HTR-8/SVneo (cell line): ENCODE measurements at places on chromosomes 1 and 21.
A peak's percentile ranks its signal among the peaks of the same experiment; 100 is the strongest.

DNA sequence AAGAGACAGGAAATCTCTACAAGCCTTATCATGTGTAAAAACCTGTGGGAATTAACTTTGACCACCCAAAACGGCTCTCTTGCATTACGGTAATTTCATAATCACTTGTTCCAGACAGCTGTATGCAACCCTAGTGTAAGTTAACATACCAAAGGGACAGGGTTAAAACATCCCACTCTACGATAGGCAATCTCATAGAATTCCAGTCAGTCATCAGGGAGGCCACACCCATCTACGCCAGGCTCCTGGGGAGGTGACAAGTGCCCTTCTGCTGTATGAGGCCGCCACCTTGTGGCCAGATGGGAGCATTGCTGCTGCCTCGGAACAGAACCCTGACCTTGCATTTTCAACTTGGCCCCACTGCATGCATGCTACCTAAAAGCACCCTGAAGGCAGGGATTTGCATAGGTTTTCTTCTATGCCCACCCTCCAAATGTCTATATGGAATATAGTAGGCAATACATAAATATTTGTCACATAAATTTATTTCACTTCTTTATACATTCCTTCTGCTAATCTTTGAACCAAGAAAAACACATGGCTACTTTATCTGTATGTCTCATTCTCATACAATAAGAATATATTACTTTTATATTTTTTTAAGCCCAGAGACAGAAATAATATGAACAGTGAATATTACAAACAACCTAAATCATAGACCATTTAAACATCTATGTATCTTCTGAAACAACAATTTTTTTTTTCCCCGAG, 12.6 kb downstream of the HSF2BP start:
- peak; percentile 92 for DNase-seq

DNA sequence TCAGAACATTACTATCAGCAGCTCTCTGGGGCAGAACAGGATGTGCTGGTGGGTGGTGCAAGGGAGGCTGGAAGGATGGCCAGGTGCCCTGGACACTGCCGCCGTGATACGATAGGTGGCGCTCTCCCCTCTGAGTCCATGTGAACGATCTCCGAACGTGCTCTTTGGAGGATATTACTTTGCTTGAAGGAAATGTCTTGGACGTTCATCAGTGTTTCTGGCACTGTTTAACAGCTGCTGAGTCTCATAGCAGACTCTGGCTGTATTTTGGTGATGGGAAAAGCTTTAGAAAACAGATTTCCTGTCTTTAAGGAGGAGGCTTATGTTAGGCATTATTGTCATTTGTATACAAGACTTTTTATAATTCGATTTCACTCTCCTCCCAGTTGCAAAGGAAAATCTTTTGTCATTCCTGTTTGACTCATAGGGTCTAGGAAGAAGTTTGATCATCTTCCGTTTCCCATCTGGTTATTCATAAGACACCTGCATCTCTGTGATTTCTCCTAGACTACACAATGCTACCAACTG, 386.2 kb upstream of the ADGRL2 start:
- peak; percentile 15 for DNase-seq

GRCh38 chr1:190144650-190145049, 333.0 kb downstream of the BRINP3 start:
- no peak for DNase-seq

DNA sequence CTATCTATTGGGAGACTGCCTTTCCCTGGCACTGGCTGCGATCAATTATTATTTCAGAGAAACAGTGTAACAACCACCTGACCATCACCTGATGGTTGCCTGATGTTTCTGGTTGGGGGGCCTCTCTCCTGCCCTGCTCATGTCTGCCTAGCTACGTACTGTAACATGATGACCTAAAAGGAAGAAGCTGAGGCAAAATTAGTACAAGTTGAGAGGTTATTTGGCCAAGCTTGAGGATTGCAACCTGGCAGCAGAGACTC, 58.3 kb downstream of the OLFML3 start:
- no peak for DNase-seq

DNA sequence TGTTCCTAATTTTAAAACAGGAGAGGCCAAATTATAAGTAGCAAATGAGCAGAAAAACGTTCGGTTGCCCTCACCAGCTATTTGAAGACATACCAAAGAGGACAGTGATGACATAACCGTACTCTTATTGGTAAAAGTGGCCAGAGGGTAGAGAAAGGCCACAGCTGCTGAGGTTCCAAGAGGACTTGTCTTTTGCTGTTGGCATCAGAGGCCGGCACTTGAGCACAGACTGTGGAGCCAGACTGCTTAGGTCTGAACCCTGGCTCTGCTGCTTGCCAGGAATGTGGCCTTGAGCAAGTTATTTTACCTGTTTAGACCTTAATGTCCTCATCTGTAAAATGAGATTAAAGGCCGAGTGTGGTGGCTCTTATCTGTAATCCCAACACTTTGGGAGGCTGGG, 14.9 kb downstream of the ETV3L start:
- no peak for DNase-seq

- DNase-seq = no peak
Measured at GRCh38 chr1:204169858-204170257, 3.7 kb upstream of the REN start.

GRCh38 chr21:40671716-40672115, 175.2 kb downstream of the DSCAM start:
- DNase-seq = no peak

GRCh38 chr1:113780374-113781146, 21.3 kb upstream of the PHTF1 start:
- no peak for DNase-seq

DNA sequence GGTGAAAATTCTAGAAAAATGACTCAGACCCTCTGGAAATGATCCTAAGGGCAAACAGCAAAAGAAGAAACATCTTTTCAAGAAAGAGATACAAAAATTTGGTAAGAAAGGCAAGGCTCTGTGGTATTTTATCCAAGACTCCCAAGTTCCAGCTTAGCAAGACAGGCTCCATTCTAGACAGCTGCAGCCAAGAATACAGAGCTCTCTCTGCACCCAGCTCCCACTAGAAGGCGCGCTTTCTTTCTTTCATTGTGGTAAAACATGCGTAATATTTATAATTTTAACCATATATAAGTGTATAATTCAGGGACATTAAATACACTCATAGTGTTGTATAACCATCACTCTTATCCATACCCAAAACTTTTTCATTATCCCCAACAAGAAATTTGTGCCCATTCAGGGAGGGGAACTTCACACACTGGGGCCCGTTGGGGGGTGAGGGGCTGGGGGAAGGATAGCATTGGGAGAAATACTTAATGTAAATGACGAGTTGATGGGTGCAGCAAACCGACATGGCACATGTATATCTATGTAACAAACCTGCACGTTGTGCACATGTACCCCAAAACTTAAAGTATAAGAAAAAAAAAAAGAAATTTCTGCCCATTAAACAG, 2.2 kb upstream of the HFM1 start:
- DNase-seq = no peak

GRCh38 chr1:25810341-25811299, 9.1 kb upstream of the MTFR1L start:
- peak; percentile 59 for DNase-seq

DNA sequence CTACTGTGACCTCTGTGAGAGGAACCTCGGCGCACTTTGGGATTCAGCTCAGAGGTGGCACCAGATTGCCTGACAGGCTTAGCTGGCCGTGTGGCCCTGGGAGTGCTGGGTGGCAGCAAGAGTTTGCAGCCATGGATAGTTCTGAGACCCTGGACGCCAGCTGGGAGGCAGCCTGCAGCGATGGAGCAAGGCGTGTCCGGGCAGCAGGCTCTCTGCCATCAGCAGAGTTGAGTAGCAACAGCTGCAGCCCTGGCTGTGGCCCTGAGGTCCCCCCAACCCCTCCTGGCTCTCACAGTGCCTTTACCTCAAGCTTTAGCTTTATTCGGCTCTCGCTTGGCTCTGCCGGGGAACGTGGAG, 67.5 kb downstream of the DISC1 start:
- no peak for DNase-seq

GRCh38 chr21:45880097-45881068, 101.2 kb upstream of the COL6A1 start:
- DNase-seq = peak; percentile 79

- no peak for DNase-seq
Measured at GRCh38 chr1:109764561-109765482, 1.1 kb upstream of the EPS8L3 start.

GRCh38 chr1:3670823-3671265, 18.5 kb downstream of the TP73 start:
- DNase-seq = no peak

DNA sequence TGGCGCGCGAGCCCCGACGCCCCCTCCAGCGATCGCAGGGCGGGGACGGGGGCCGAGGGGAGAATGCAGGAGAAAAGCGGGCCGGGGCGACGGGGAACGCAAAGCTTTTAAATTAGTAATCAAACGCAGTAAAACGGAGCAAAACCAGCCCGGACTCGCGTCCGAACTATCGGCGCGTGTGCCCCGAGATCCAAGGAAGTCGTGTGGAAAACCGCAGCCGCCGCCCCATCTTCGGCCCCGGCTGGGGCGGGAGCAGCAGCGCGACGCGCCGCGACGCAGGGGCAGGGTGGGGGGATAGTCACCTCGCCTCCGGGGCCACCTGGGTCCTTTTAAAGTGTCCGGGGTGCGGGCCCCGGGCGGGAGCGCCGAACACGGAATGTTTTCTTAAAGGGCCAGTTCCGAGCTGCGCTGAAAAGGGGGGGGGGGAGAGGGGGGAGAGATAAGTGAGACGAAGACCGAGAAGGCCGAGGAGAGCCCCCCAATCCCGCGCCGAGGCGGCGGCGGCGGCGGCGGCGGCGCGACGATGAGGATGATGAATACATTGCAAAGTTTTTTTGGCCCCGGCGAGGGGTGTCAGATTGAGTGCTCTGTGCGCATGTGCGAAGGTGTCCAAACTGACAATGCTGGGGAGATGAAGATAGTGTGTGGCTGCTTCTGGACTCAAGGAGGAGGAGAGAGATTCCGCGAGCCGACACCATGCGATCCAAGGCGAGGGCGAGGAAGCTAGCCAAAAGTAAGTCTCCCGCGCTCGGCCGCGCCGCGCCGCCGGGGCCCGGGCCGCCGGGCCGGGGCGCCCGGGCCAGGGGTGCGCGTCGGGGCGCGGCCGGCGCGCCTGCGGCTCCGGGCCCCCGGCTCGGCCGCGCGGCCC, at the start of gene PRDM16:
Gene PRDM16 (plus strand): TSS at position 640 of the 868 bp plus-strand sequence. CDS start 57 bp downstream, at position 697.
- DNase-seq = peak; percentile 66
